ENCODE measurements at places on chromosomes 5 and 9.
A peak's percentile ranks its signal among the peaks of the same experiment; 100 is the strongest.

GRCh38 chr5:174364676-174365075 is 319.2 kb downstream of the NSG2 start:
- no peak for DNase-seq

DNA sequence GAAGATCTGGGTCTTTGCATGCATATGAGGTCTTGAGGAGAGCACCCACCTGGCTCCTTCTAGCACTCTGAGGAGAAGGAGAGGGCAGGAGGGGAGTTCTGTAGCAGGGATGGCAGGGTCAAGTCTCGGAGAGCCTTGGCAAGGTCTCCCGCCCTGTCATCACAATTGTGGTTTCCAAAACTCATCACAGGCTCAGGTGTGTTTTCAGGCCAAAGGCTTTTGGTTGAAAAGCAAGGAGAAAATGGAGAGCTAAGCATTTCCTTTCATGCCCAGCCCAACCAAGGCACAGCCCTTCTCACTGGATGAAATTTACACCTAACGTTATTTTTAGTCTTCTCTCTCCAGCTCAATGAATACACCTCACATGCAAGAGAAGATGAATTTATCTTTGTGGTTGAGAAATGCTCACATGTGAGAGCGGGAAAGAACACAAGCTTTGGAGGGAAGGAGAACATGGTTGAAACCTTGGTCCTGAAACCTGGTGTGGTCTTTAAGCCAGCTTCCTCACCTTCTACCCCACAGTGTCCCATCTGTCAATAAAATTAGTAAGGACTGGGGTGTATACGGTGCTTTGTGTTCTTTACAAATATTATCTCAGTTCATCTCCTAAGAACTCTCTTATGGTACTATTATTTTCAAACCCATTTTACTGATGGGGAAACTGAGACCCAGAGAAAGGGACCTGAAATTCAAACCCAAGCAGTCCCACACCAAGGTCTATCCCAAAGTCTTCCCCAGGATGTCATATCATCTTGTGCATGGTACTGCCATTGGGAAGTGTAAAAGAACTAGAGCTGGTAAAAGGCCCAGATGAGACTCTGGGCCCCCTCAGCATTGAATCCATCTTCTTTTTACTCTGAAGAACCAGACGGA is 47.8 kb upstream of the CPEB4 start:
- no peak for DNase-seq

DNA sequence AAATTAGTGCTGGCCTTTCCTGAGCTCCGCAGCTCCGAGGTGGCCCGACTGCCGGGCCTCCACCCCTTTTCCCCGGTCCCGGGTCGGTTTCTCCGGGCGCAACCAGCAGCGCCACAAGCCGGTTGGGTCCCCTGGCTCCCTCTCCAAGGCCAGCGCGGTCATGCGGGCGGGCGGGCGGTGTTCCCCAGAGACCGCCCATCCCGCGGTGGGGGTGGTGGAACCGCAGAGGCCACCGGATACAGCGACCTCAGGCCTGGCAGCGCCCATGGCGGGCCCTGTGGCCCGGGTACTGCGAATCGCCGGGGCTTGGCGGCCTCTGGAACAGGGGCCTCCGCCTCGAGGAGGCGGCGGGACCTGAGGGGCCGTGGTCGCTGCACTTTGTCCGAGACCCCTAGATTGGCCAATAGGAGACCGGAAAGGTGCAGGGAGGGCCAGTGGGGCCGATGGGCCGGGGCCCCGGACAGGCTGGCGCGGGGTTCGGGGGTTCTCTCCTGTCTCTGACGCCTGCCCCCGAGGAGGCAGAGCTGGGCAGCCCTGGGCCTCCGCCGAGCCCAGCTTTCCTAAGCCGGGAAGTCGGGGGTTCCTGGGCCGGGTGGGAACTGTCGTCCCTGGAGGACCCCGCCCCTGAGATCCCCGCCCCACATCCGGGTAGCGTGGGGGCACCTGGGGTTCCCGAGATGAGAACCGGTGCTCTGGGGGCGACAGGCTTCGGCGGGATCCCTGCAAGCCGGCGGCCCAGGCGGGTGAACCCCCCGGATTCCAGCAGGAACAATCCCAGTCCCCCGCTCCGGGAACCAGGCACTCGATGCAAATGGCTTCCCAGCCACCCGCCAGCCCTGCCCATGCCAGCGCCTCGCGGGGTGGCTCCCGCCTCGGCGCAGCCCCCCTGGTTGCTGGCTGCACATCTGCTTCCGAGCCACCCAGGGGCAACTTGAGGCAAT is 293.9 kb downstream of the ZSWIM6 start:
- DNase-seq = peak; percentile 87

- no peak for DNase-seq
These were observed 93.1 kb downstream of the NUDT12 start for GRCh38 chr5:103469288-103470040.

- no peak for DNase-seq
These were observed 242.1 kb downstream of the BNC2 start for GRCh38 chr9:16628413-16628812.

- DNase-seq = no peak
These were observed 942 bp upstream of the NRG2 start for GRCh38 chr5:140044041-140044440.

DNA sequence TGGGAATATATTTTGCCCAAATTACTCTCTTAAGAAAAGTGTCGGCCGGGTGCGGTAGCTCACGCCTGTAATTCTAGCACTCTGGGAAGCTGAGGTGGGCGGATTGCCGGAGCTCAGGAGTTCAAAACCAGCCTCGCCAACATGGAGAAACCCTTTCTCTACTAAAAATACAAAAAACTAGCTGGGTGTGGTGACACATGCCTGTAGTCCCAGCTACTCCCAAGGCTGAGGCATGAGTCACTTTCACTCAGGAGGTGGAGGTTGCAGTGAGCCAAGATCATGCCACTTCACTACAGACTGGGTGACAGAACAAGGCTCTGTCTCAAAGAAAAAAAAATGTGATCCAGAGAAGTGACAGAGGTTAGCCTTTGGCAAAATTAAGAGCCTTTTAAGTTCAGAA is 26.4 kb upstream of the TMEM171 start:
- DNase-seq = peak; percentile 60

DNA sequence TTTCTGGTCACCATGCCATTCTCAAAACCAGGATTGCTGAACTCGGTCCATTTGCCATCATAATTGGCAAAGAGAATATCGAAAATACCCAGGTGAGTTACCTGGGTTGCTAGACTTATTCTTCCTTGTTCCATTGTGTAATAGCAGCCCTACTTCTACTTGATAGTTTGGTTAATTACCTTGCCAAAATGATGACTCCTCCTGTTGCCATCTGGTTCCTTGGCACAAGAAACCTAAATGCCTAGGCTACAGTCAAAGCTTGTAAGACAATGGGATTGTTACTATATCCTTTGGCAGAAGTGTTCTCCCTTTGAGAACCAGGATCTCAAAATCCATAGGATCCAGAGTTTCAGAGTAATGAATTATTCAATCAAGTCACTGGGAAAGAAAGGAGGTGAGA is 373.2 kb upstream of the ACTBL2 start:
- DNase-seq = no peak

DNA sequence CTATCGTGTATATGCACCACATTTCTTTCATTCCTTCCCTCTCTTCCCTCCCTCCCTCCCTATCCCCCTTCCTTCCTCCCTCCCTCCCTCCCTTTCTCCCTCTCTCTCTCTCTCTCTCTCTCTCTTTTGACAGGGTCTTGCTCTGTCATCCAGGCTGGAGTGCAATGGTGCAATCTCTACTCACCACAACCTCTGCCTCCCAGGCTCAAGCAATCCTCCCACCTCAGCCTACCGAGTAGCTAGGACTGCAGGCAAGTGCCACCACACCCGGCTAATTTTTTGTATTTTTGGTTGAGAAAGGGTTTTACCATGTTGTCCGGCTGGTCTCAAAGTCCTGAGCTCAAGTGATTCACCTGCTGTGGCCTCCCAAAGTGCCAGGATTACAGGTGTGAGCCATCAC is 1.1 kb upstream of the ANKS6 start:
- DNase-seq = no peak

GRCh38 chr9:109441296-109441695 is 56.8 kb downstream of the PTPN3 start:
- DNase-seq = no peak

GRCh38 chr9:78664370-78664769 is 367.4 kb downstream of the PSAT1 start:
- no peak for DNase-seq

DNA sequence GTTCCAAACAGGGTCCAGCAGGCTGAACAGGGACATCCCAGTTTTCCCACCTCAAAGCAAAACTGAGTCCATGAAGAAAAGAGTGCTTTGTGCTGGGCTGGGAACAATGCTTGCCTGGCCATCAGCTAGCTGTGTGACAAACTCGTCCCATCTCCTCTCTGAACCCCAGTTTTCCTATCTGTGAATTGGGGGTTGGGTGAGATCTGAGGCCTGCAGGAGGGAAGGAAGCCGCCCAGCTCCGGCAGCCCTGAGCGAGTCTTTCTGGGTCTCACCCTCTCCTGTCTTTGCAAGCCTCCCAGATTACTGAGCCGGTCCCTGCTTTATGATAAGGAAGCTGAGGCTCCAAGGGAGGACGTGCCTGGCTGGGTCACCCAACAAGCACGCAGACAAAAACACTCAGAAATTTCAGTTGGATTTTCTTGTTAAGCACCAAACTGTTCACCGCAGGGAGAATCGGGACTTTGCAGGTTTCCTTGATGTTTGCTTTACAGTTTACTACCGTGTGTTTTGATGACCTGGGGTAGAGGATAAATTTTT is 82.6 kb upstream of the LMX1B start:
- no peak for DNase-seq

GRCh38 chr9:127776195-127776923 is 2.1 kb downstream of the SH2D3C start:
- peak; percentile 93 for DNase-seq

DNA sequence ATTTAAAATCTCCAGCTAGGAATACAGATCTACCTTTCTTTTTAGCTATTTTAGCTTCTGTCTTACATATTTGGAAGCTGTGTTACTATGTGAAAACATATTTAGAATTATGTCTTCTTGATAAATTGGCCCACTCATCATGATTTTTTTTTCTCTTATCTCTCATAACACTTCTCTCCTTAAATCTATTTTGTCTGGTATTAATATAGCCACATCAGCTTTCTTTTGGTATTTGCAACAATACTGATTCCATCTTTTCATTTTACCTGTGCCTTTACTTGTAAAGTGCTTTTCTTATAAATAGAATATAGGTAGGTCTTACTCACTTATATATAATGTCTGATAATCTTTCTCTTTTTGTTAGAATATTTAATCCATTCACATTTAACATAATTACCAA is 19.6 kb downstream of the PJA2 start:
- DNase-seq = no peak

DNA sequence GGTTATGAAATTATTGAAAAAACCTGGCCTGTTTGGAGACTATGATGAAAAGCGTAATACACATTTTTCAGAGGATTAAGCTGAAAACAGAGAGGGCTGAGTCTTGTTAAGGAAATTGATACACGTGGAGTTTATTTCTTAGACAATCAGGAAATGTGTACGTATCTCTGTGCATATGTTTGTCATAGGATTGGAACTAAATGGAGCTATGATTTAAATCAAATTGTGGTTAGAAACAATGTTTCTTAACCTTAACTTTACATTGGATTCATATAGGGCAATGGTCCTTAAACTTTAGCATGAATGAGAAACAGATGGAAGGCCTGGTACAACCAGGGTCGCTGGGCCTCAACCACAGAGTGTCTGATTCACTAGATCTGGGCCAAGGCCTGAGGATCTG is 451.6 kb downstream of the CDH18 start:
- no peak for DNase-seq

GRCh38 chr5:72647806-72648205 is 140.6 kb upstream of the ZNF366 start:
- no peak for DNase-seq

DNA sequence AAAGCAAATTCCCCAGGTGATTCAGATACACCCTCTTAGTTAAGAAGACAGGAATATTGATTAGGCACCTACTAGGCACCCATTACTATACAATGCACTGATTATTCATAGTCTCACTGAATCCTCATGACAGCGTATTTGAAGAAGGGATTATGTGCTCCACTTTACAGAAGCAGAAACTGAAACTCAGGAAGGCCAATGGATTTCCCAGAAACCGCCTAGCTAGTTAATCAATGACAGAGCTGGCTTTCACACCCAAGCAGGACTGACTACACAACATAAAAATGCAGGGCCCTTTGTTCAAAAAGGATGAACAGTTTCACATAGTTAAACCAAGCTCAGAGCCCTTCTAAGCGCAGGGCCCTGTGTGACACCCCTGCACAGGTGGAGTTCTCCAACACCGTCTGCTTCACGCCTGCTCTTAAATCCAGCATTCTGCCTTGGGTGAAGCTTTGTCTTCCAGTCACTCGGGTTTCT is 117.3 kb downstream of the TTLL11 start:
- DNase-seq = no peak

DNA sequence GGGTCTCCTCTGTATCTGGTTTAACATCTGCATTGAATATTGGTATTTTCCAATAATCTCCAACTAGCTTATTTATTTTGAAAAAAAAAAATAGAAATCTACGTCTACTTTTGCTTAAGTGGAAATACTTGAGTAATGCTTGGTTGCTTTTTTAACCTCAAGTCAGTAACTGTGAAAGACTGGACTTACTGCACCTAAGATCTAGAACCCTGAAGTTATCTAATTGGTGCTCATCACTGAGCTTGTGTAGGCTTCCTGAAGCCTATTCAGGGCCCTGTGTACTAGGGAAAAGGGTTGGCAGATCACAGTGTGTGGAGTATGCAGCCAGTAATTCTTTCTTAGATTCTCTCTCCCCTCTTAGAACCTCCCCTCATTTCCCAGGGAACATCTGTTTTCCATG is 16.2 kb downstream of the SLC1A1 start:
- DNase-seq = no peak

- DNase-seq = no peak
These were observed 5.5 kb downstream of the ARHGEF28 start for GRCh38 chr5:73631500-73631899.

GRCh38 chr9:36148311-36149051 is 11.9 kb downstream of the GLIPR2 start:
- peak; percentile 97 for DNase-seq

GRCh38 chr9:33101104-33101951 is 24.9 kb upstream of the SMU1 start:
- DNase-seq = no peak

GRCh38 chr5:140055152-140055551 is 12.1 kb upstream of the NRG2 start:
- DNase-seq = no peak

- DNase-seq = no peak
These were observed 110.0 kb downstream of the PLPPR1 start for GRCh38 chr9:101138509-101138908.

DNA sequence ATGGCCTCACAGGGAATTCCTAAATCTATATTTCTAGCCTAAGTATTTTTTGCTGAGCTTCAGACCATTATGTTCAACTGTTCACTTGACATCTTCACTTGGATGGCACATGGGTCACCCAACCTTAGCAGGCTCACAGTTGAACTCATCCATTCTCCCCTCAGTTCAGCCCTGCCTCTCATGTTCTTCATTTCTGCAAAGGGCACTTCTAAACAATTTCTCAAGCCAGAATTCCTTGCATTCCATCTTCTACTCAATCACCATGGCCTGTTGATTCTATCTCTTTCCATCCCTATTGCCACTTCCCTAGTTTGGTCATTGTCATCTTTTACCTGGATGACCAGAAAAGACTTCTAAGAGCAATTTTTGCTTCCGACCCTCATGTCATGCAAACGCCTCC is 7.3 kb upstream of the RGS3 start:
- DNase-seq = no peak

Data from suppressor macrophage (primary cell).